ENCODE measurements at places on chromosomes 1 and 21.
A peak's percentile ranks its signal among the peaks of the same experiment; 100 is the strongest.

- DNase-seq = no peak
These were observed 16.8 kb downstream of the ASPM start for GRCh38 chr1:197129698-197130097.

GRCh38 chr1:9442986-9443385 is 96.3 kb upstream of the SLC25A33 start:
- DNase-seq = no peak

DNA sequence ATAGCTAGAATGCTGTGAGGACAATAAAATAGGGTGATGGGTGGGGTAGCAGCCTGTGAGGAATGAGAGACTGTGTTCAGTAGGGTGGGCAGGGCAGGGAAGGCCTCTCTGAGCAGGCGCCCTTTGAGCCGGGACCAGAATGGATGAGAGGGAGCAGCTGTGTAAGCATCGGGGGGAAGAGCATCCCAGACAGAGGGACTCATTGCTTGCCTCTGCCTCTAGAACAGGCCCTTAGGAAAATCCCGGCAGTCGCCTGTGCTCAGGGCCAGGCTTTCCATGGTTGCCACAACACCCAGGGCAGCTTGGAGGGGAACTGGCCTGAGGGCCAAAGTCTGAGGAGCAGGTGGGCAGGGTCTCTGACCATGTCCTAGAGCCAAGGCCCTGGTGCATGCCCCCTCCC is 774 bp downstream of the SLC2A7 start:
- DNase-seq = no peak

DNA sequence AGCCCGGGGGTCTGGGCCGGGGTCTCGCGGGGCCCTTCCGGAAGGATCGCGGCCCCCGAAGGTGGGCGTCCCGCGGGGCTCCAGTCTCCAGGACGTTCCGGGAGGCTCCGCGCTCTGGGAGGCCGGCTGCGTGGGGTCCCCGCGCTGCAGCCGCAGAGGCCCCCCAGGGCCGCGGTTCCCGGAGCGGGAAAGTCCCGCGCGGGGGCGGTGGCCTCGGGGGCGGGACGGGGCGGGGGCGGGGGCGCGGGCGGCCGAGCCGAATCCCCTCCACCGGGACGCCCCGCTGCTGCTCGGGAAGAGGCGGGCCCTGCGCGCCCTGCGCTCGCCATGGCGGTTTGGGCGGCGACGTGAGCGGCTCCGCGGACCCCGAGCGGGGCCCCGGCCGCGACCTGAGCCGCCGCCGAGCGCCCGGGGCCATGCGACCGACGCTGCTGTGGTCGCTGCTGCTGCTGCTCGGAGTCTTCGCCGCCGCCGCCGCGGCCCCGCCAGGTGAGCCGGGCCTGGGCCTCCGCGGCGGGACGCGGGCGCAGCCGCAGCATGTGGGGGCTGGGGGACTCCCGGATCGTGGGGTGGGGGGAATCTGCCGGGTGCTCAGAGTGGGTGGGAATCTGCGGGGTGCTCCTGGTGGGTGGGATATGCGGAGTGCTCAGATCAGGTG is at the start of gene IFNGR2:
Gene IFNGR2 (plus strand): TSS at position 286 of the 658 bp plus-strand sequence. CDS start 131 bp downstream, at position 417.
- DNase-seq = peak; percentile 37

- no peak for DNase-seq
These were observed 8.2 kb downstream of the RHBG start for GRCh38 chr1:156376958-156377919.

GRCh38 chr1:245880754-245881403 is 626.2 kb downstream of the SMYD3 start:
- DNase-seq = no peak

DNA sequence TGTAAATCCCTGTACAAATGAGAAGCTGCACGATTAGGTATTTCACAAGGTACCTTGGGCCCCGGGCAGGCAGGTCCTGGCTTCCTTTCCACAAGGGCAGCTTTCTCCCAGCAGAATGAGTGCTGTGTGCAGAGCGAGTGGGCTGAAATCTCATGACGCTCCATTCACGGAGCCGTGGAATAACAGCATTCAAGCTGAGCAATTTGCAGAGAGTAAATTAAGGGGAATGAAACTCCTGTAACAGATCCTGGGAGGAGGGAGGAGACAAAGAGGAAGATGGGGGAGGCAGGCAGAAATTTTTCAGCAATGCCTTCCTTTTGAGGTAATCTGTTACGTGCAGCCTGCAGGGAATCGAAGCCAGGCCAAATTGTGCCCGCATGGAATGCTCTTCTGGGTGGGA is 239.9 kb downstream of the TNR start:
- DNase-seq = no peak

- no peak for DNase-seq
These were observed 20.4 kb downstream of the PRPF38A start for GRCh38 chr1:52424813-52425212.

DNA sequence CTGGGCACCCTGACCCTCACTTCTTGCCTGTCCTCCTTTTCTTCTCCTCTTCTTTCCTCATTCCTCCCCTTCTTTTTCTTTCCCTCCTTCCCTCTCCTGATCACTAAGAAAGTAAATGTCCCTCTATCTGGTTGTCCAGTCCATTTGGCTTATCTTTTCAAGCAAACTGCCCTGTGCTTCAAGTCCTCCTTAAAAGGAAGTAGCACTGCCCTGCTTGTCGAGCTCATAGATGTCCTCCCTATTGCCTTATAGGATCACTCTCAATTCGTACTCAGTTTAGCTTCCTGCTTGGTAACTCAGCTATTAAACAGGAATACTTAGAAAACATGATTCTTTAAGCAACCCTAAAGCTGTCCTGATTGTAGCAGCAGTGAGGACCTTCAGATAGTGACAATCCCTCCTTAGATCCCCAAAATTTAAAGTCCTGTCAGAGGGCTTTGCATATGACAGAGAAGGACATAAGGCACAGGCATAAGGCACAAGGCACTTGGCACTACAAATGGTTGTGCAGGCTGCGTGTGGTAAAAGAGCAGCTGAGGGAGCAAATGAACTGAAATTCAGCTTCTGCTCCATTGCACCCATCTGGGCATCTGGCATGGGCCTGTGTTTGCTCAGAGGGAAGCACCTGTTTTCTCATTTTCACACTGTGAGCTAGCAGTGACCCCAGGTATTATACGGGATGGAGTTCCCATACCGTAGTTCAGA is 26.1 kb upstream of the SLAMF6 start:
- DNase-seq = no peak

GRCh38 chr1:107016376-107016978 is 40.0 kb upstream of the PRMT6 start:
- no peak for DNase-seq

DNA sequence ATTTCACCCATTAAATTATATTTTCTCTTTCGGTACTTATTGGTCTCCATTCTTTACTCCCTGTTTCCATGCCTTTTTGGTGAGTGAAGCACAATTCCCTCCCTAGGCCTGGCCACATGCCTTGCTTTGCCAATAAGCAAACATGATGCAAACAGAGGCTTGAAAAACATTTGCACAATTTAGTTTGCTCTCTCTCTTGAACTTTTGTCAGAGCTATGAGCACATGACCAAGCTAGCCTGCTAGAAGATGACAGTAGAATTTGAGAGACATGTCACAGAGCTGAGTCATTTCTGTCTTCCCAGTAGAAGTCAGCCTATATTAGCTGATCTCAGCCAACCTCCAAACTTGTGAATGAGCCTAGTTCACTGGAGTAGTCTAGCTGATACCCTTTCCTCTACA is 24.6 kb downstream of the ANGPTL3 start:
- no peak for DNase-seq

- DNase-seq = no peak
These were observed 237.2 kb downstream of the TOMM20 start for GRCh38 chr1:234891427-234891826.

GRCh38 chr1:93021539-93022134 is 57.4 kb upstream of the MTF2 start:
- no peak for DNase-seq

All from stimulated activated CD4-positive, alpha-beta T cell treated with anti-CD3 and anti-CD28 coated beads, Interleukin-15, amount 100 ng/mL, for 1 hour (primary cell).